ENCODE measurements at places on chromosomes 5 and 9.

DNA sequence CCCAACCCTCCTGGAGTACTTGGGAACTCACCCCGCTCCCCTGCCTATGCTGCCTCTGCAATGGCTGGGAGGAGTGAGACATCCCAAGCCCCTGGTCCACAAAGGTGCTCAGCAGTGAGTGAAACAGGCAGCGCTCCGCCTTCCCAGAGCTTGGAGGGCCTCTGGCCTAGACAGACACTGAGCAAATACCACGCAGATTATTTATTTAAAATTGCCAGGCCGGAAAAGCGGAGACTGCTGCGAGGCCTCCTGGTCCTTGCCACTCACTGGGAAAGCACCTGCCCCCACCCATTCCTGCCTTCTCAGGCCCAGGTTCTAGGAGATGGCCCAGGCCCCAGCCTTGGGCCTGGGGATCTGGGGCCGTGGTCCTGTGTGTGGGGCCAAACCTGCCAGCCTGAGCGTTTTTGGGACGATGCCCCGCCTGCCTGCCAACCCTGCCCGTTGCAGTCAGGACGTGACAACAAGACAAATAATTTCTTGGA lies 17.4 kb downstream of the FGF18 start:
- no peak for DNase-seq

- no peak for DNase-seq
Observed at GRCh38 chr5:53940921-53941320, 369.5 kb downstream of the ARL15 start.

GRCh38 chr9:132762896-132763295 lies 92.6 kb downstream of the GTF3C4 start:
- no peak for DNase-seq

- DNase-seq = no peak
Observed at GRCh38 chr5:33232731-33233505, 207.8 kb upstream of the TARS1 start.

DNA sequence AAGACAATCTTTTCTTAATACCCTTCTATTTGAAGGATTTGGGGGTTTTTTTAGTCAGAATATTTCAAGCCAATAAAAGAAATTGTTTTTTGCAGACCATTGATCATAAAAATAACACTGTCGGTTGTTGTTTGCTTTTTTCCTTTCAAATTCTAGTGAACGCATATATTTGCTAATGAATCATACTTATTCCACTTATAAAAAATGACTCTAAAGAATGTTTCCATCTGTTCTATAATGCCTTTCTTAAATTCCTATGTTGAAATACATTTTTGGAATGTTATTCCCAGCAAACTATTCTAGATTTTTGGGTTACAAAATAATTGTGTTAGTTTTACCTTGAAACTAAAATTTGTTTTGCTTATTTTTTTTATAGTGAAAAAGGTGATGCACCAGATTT lies 32.2 kb downstream of the CWC27 start:
- DNase-seq = no peak

DNA sequence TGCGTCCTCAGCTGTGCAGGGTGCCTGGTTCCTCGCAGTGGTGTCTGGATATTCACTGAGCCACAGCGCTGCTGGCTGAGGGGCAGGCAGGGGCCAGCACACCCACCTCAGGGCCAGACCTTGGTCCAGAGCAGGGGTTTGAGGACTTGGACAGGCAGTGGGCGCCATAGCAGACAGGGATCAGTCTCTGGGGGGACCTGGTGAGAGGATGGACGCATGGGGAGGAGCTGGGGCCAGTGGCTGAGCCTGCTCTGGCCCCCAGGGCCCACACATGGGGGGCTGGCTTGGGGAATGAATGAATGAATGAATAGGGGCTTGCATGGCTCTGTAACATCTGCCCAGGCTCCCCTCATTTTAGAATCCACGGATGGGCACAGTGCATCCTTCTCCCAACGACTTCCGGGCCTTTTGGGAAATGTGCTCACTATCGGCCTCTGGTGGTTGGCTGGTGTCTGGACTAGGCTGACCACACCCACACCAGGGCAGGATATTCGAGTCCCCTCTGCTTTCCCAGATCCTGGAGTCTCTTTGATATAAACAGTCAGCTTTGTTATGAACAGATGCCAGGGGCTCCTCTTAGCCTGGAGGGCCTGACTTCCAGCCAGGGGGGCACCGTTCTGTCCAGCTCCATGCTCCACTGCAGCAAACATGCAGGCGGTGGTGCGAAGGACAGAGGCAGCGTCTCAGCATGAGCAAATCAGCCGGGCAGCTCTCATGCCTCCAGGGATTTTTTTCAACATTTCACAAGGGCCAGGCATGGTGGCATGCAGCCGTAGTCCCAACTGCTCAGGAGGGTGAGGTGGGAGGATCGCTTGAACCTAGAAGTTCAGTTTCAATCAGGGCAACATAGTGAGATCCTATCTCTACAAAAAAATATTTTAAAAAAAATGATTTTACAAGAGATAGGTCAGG lies 62.6 kb downstream of the NEK6 start:
- peak; percentile 99 for DNase-seq

DNA sequence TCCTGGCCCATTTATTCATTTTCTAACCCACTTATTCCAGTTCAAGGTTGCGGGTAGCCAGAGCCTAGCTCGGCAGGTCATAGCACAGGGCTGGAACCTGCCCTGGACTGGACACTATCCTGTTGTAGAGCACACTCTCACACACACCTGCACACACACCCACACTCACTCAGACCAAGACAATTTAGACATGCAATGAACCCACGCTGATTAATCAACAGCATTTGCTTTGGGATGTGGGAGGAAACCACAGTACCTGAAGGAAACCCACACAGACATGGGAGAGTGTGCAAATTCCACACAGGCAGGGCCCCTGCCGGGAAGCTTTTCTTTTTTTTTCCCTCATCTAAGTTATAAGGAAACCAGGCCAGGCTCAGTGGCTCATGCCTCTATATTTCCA lies 34.8 kb upstream of the MELK start:
- no peak for DNase-seq

- peak; percentile 51 for DNase-seq
Observed at GRCh38 chr9:35114113-35114839, 1.4 kb downstream of the ATOSB start.

DNA sequence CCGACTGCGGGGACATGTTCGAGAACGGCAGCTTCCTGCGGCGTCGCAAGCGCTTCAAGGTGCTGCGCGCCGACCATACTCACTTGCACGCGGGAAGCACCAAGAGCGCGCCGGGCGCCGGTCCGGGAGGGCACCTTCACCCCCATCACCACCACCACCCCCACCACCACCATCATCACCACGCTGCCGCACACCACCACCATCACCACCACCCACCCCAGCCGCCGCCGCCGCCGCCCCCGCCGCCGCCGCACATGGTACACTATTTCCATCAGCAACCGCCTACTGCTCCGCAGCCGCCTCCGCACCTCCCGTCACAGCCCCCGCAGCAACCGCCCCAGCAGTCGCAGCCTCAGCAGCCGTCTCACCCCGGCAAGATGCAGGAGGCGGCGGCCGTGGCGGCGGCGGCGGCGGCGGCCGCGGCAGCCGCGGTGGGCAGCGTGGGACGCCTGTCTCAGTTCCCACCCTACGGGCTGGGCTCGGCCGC lies 514 bp downstream of the FOXB2 start:
- DNase-seq = no peak

GRCh38 chr5:1648806-1649205 lies 125.0 kb upstream of the LPCAT1 start:
- DNase-seq = no peak

DNA sequence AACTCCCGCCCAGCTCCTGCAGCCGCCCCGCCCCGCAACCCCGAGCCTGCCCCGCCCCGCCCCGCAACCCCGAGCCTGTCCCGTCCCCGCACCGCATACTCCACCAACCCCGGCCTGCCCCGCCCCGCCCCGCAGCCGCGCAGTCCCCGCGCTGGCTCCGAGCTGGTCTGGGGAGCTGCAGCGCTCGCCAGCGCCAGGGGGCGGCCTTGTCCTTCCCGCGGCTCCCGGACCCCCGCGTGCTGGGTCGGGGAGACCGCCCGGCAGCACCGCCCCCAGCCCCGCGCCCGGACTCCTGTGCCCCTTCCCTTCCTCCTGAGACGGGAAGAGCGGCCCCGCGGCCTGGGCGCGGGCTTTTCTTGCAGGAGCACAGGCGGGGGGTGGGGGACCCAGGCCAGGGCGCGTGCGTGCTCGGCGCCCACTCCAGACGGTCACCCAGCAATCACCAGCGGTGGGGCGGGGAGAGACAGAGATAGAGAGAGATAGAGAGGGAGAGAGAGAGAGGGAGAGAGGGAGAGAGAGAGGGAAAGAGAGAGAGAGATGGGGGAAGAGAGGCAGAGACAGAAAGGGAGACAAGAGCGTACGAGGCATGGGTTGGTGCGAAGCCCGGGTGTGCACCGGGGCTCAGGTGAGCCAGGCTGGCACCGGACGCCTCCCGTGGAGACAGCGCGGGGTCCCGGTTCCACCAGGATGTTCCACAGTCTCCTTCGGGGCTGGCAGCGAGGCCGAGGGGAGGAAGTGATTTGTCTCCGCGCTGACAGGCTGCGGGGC lies 14.7 kb upstream of the TMEM250 start:
- DNase-seq = no peak
